Cardiac fibroblast (primary cell): ENCODE measurements at places on chromosomes 5 and 9.

DNA sequence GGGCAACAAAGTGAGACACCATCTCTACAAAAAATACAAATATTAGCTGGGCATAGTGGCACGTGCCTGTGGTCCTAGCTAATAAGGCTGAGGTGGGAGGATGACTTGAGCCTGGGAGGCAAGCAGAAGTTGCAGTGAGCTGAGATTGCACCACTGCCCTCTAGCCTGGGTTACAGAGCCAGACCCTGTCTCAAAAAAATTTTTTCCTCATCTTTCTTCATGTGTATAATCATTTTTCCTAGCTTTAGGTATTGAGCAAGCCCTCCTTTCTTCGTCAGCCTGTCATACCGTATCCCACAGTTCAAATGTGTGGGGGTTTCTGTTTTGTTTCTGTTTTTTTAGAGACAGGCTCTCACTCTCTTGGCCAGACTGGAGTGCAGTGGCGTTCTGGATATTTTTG is 41.3 kb downstream of the EHMT1 start:
- no peak for DNase-seq

GRCh38 chr5:65268525-65268924 is 213.2 kb downstream of the ADAMTS6 start:
- no peak for DNase-seq

DNA sequence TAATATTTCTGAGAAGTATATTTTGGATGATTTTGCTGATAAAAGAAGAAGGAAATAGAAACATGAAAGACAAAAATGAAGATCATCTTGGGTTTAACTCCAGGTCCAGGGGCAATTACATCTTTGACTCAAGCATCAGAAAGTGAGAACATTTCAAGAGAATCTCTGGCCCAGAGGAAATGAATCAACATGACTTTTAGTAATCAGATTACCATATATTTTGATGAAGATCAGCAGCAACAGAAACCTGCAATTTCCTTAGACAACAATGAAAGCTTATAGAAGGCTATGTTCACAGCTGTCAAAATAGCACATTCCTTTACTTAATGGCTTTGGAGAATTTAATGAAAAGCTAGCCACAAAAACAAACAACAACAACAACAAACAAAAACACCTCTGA is 638.1 kb downstream of the EFNA5 start:
- DNase-seq: no peak

GRCh38 chr5:6902094-6902493 is 188.9 kb downstream of the TENT4A start:
- no peak for DNase-seq

DNA sequence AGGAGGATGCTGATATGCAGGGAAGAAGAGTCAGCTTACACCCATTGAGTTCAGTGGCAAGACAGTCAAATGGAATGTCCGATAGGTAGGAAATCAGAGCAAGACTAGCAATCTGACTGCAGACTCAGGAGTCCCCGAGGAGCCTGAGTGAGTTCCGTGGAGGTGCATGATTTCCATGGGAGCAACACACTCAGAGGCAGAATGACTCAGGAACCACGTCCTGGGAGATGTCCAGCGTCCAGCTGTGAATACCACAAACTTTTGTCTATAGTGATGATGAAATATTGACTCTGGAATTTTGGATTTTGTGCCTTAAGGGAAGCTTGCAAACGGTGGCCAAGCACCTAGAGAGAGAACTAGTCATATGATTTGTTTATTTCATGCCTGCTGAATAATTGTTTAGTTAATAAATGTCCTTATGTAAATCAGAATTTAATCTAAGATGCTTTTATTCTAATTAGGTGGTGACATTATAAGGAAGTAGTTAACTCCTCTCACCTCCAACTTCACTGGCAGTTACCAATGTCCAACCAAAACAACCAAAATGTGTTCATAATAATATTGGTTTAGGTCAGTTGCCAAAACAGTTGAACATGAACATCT is 100.4 kb downstream of the PDE4D start:
- DNase-seq: peak; percentile 87

GRCh38 chr9:128550226-128550625 is 2.2 kb upstream of the SPTAN1 start:
- no peak for DNase-seq

GRCh38 chr5:2767089-2767488 is 15.6 kb upstream of the IRX2 start:
- no peak for DNase-seq
